Activated CD8-positive, alpha-beta memory T cell treated with anti-CD3 and anti-CD28 coated beads for 1 hour (primary cell): ENCODE measurements at places on chromosomes 13 and 19.
A peak's percentile ranks its signal among the peaks of the same experiment; 100 is the strongest.

DNA sequence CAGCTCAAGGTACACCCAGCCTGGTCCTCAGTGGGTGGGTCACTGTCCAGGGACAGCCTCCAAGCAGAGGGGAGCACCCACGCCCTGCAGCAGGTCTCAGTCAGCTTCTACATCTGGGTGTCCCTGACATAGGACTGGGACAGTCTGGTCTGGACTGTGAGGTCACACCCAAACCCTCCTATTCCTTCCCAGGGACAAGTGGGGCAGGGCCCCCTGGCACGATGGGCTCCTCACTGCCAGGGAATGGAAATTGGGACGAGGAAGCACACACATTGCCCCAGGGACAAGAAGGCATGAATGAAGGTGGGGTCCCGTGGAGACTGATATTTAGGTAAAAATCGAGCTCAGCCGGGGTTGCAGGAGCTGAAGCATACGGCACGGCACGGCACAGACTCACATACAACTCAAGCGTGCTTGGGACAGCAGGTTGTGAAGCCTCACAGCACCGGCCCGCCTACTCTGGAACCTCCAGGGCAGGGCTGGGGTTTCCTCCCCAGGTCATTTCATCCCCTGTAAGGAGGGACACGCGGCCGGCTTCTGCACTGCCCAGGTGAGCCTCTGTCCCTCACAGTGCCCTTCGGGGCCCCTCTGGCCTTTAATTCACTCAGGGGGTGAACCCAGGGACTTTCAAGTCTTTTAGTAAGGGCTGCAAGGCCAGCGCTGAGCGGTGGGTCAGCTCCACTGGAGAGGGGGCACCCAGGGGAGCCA lies 3.5 kb downstream of the PNMA8B start:
- DNase-seq: no peak

GRCh38 chr19:30431591-30431990 lies 59.4 kb downstream of the ZNF536 start:
- no peak for DNase-seq

DNA sequence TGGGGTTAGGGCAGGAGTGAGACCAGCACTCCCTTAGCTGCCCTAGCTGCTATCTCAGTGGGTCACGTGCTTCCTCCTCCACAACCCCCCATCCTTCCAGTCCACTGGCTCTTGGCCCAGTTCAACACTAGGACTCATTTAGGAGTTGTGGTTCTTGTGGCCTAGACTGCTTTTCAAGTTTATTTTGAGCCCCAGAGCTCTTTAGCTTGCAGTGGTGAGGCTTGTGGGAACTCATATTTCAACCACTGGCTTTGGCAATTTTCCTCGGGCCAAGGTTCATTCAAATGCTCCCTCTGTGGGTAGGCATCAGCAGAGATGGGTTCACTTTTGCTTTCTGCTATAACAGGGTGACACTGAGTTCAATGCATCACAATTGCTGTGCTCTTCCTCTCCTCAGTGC lies 436.2 kb upstream of the SLITRK5 start:
- no peak for DNase-seq

- no peak for DNase-seq
Observed at GRCh38 chr13:111210544-111211469, 95.7 kb downstream of the ARHGEF7 start.

DNA sequence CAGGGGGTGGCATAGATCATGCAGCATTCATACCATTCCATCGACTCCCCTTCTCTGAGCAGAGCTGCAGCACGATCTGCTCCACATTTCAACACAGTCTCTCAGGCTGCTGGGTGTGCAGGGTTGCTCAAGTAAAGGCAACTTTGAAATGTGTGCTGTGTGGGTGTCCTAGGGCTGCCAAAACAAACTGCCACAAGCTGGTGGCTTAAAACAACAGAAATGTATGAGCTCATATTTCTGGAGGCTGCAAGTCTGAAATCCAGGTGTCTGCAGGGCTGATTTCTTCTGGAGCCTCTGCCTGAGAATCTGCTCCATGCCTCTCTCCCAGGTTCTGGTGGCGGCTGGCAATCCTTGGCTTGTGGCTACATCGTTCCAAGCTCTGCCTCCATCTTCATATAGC lies 63.7 kb upstream of the WDFY2 start:
- no peak for DNase-seq

DNA sequence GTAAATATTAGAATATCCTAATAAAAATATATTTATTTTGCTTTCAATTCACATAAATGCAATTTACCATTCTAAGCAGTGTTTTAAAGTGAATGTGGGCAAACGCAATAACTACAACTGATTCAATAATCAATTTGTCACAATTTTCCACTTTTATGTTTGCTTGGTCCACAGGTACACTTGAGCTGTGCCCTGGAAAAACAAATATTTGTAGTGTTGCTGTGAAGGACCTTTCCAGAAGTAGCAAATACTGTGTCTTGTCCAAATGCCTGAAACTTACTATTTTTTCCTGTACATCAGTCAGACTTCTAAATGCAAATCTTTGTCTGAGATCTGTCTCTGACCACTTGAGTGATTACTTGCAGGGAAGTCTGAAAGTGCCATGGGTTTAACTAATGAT lies 845.8 kb upstream of the SLITRK5 start:
- no peak for DNase-seq

GRCh38 chr19:4016903-4017638 lies 9.5 kb downstream of the PIAS4 start:
- no peak for DNase-seq

DNA sequence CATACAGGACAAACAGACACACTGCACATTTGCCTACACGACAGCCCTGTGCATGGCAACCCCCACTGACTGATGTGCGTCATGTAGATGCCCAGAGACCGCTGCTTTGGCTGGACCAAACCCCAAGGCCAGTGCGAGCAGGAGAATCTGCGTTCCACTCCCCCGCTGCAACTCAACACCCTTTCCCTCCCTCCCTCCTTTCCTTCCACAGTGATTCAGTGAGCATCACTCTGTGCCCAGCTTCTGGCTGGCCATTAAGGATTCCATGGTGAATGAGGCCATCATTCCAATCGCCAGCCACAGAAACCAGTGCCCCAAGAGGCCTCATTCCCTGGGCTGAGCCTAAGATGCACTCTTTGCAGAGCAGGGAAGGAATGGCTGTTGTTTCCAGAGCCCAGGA lies 61.6 kb downstream of the GSX1 start:
- DNase-seq: no peak

DNA sequence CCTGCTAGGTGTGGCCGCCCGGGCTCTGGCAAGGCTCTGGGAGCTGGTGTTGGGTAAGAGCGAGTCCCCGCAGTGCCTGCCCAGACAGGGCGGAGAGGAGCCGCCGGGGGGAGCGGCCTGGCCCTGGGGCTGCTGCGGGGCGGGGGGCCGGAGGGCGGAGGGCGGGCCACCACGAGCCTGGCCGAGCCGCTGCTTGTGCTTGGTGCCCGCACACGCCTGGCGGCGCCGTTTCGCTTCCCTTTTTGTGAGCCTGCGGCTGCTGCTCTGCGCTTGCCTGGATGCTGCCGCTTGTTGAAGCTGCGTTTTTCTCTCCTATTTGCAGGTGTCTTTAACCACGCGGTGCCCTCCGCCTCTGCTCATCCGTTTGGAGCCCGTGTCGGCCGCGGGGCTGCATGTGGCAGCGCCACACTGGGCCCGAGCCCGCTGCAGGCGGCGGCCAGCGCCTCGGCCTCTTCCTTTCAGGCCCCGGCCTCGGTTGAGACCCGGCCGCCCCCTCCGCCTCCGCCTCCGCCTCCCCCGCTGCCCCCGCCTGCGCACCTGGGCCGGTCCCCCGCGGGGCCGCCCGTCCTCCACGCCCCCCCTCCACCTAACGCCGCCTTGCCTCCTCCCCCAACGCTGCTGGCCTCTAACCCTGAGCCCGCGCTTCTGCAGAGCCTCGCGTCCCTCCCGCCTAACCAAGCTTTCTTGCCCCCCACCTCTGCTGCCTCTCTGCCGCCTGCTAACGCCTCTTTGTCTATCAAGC lies 8.5 kb downstream of the PLEKHJ1 start:
- no peak for DNase-seq

- DNase-seq: no peak
Observed at GRCh38 chr19:13600091-13600490, 93.8 kb upstream of the CACNA1A start.

- DNase-seq: no peak
Observed at GRCh38 chr13:112777637-112778406, 88.0 kb downstream of the ATP11A start.

- no peak for DNase-seq
Observed at GRCh38 chr13:92487238-92487637, 739.4 kb upstream of the GPC6 start.

- DNase-seq: no peak
Observed at GRCh38 chr19:14611051-14611450, 28.2 kb downstream of the CLEC17A start.

GRCh38 chr13:91804724-91805123 lies 406.3 kb downstream of the GPC5 start:
- no peak for DNase-seq

GRCh38 chr13:52359534-52359933 lies 46.4 kb downstream of the THSD1 start:
- no peak for DNase-seq

DNA sequence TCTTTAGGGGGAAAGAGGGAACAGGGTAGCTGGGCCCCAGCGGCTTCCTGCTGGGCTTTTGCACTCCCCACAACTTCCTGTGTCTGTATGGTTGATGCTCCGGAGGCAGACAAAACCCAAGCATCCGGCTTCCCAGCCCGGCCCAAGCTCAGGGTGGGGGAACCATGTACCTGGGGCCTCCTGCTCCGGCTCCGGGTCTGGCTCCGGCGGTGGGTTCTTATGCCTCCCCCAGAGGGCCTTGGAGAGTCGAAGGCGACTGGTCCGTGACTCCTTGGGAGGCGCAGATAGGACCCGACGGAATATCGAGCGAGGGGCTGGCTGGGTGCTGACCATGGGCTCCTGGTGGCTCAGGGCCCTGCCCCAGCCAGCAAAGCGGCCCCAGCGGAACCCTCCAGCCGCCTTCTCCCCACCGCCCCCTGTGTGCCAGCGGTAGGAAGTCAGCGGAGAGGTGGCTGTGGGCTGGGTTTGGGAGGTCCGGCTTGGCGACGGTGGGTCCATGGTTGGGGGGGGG lies 428 bp downstream of the RASAL3 start:
- DNase-seq: peak; percentile 52

DNA sequence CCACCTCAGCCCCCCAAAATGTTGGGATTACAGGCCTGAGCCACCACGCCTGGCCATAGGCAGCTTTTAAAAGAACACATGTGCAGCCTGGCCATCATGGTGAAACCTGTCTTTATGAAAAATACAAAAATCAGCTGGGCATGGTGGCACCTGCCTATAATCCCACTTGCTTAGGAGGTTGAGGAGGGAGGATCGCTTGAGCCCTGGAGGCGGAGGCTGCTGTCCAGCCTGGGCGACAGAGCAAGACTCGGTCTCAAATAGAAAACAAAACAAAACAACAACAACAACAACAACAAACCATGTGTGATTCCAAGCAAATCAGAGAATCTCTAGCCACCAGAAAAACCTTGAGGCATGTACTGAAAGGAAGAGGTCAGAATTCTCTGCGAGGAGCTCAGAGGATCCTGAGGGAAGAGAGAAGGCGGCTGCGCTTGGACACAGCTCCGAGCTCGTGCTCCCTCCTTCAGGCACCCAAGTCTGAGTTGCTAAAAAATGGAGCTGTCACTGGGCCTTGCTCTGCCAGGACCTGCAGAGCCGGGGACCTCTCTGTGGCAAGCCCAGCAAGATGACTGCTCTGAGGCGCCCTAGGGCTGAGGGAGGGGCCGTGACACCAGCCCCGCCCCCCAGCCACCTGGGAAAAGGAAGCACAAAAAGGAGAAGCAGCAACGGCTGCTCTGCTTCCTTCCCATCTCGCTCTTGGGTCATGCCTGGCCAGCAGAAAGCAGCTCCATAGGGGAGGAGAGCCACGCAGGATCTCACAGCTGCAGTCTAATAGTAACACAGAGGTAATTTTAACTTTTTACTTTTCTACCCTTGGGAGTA lies at the start of gene ARL11:
Gene ARL11 (plus strand): TSS at position 677 of the 822 bp plus-strand sequence. CDS start 1,941 bp downstream, outside the sequence.
- DNase-seq: no peak

DNA sequence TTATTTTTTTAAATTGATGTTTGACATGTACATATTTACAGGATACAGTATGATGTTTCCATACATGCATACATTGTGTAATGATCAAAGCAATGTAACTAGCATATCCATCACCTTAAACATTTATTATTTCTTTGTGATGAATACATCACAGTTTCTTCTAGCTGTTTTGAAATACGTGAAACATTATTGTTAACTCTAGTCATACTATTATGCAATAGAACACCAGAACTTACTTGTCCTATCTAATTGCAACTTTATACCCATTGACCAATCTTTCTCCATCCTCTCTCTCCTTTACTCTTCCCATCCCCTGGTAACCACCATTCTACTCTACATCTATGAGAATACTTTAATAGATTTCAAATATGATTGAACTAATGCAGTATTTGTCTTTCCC lies 1942.7 kb downstream of the PCDH9 start:
- no peak for DNase-seq

GRCh38 chr19:10593148-10593547 lies 6.0 kb upstream of the AP1M2 start:
- DNase-seq: no peak

DNA sequence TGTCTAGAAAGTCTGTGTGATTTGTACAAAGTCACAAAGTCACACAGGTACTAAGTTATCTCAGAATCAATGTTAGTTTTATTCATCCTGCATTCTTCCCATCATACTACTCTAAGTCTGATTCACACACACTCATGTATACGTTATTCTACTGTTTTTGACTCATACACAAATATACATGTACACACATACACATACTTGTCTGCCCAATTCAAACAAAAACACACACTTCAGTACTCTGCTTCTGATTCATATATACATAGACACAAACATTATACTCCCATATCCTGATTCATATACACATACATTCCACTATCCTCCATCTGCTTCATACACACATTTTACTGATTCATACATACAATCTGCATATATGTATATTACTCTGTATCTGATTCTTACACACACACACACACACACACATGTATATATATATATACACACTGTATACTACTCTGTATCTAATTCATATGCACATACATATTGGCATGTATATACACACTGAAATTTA lies 69.3 kb downstream of the KLF12 start:
- DNase-seq: no peak

- peak; percentile 8 for DNase-seq
Observed at GRCh38 chr13:48595431-48596429, 58.0 kb upstream of the CYSLTR2 start.

- no peak for DNase-seq
Observed at GRCh38 chr19:570251-570686, 2.1 kb upstream of the BSG start.

DNA sequence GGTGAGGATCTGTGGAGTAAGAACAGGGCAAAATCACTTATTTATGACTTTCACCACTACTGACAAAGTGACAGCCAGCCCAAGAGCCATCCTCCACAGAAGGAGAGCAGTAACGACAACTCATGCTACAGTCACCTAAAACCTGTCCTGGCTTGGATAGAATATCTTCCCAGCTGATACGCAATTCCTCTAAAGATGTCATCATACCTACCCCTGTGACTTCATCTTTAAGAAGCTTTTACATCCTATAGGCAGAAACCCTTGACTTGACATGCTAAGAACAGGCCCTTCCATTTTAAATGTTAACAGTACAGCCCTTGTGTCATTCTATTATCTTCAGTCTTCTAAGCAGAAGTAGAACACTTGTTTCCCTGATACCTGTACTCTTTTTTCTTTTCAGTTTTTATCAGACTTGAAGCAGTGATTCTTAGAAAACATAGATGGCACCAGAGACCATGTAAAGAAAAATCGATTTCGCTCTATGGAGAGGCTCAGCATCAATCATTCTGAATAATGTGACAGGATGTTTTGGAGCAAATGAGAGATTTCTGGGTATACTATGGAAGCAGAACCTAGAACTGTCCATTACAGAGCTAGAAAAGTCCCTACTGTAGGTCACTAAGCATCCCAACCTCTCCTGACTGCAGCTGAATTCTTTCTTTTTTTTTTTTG lies 20.1 kb downstream of the STOML3 start:
- no peak for DNase-seq
